ENCODE measurements at places on chromosomes 4 and X. TPM values are rescaled to one million over a fixed set of nuclear protein-coding genes. Genes with fewer than 3 reads are reported as not detected.

DNA sequence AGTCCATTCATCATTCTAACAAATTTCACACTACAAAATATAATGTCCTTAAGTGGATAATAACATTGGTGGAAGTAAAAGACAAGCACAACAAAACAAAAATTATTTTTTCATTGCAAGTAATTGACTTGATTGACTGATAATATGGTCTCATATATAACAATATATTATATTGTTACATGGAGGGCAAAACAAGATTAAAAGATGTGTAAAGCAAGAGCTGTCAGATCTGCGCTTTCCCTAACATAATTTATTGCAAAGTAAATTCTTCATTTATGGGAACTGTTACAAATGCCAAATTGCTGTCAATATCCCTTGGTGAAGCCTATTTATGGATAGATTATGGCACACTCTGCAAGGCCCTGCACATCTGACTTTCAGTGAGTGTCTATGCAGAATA lies 233.6 kb downstream of the PCDH7 start:
- no peak for DNase-seq

DNA sequence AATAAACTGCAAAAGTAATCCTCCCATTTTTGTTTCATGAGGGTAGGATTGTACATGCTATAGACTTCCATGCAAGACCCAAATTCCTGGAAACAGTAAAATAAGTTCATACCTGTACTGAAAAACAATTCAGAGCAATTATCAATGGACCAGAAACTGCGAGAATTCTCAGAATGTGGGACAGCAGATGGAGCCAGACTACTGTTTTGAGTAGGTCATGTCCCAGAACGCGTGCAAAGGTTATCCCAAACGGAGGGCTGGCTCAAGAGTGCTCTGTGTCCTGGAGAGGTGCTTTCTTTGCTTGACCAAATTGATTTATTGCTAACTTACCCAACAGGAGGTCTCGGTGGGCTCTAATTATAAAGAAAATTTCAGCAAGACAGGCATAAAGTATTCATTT lies 1.7 kb upstream of the MAGEH1 start:
- peak; percentile 6 for DNase-seq

GRCh38 chr4:30789219-30789671 lies 69.1 kb downstream of the PCDH7 start:
- DNase-seq: peak; percentile 11

Gene CXCL13
- under 0.01 TPM for total RNA-seq

DNA sequence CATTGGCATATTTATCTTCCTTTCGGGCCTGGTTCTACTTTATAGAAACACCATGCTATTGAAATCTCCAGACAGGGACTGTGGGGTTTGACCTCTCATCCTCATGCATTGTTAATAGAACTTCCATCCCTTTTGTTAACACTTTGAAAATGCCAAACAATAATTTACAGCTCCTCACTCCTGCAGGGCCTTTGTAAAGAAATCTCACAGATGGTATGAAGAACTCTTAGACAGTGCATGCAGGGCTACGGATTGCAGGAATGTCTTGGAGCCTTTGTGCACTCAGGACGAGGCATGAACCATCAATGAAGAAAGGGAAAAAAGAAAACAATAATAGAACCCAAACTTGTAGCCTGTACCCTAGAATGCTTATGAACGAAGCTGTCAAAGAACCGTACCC lies 92.8 kb upstream of the TMEM47 start:
- no peak for DNase-seq

- no peak for DNase-seq
Measured at GRCh38 chr4:52164116-52164515, 113.0 kb downstream of the SPATA18 start.

- no peak for DNase-seq
Measured at GRCh38 chrX:30343206-30343605, 34.0 kb upstream of the NR0B1 start.

DNA sequence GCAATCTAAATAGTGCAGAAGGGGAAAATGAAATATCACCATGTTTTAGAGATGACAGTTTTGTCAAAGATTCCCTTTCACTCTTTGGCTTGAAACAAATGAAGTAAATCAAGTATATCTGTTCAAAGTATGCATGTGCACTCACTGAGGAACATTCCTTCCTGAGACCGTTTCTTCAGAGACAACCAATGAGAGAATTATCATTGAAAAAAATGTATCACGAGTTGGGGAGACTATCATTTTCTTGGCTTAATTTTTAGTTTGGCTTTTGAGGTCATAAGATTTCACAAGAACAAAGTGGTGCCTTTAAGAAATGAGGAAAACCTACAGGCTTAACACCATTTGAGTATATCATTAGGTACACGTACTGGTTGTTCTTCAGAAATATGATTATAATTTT lies 56.3 kb downstream of the PCDH7 start:
- DNase-seq: no peak

Gene SRPX2
- total RNA-seq: 44.1 TPM

Gene DCAF4L1
- total RNA-seq: under 0.01 TPM

Gene TMPRSS11A
- not detected for total RNA-seq

Gene TSPAN6
- total RNA-seq: 44.5 TPM

- DNase-seq: peak; percentile 47
Measured at GRCh38 chr4:187006189-187006618, 282.5 kb upstream of the FAT1 start.

DNA sequence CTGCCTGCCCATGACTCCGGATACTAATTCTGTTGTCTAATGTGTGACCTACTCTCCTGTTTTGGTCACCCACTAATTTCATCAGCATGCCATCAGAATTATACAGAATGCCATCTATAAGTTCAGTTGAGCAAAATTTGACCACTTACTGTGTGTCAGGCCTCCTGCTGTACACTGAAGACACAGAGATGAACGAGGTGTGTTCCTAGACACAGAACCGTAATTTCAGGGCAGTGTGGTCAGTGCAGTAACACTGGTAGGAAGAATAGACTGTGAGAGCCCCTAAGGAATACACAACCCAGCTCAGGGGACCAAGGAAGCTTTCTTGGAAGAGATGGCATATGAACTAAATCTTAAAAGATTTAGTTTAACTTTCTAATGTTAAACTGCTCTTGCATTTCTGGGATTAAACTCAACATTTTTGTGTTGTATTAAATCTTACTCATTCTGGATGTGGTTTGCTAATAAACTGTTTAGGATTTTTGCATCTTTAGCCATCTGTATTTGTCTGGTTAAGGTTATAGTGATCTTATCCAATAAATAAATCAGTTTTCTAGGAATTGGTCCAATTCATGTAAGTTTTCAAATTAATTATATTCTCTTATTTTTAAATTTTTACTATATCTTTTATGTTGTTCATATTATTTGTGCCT lies 34.3 kb downstream of the KANTR start:
- DNase-seq: peak; percentile 21

Gene OPN1LW
- total RNA-seq: not detected

DNA sequence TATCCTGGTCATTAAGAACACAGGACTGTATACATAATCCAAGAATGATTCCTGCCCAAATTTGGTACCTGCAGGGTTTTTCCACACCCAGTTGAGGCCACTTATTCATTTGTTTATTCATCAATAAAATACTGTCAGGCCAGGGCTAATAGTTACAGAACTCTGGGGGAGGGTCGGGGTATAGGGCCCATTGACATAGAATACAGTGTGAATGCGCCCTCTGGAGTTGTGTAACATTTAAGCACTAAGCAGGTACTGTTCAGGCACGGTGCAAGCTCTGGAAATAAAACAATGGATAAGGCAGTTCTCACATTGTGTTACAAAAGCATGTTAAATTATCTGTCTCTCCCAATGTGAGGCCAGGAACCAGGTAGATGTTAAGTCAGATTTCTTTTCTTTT lies 30.8 kb upstream of the LRBA start:
- DNase-seq: no peak

Gene VCX
- not detected for total RNA-seq

Gene CITED1
- not detected for total RNA-seq

DNA sequence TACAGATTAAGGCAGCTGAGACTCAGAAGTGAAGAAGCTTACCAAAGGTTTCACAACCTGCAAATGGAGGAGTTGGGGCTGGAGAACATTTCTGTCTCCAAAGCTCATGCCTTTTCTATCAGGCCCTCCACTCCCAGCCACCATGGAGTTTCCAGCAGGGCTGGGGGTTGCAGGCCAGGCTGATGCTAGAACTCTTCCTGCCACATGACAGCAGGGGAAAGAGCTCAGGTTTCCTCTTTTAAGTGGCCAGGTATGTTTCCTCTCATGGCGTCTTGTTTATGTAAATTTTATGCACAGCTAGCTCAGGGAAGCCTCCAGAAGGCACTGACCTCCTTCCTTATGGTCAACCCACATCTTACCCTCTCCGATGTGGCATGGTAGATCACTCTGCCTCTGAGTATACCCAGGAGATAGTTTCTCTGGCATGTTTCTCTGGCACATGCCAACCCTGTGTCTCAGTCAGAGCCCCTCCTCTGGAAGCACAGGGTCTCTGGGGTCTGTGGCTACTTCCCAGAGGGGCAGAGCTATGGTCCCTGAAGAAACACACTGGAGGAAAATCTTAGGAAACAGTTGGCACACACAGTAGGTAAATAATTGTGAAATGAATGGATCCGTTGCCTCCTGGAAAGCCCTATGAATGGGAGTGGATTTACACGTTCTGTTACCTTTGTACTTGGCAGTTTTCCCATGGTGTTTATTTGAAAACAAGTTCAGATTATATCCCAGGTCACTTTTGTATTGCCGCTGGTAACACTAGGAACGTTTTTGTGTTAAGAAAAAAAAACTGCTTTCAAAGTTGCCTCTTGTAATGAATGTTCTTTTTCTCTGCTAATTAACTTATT lies 28.9 kb downstream of the PDK3 start:
- no peak for DNase-seq

Gene C1QTNF7
- total RNA-seq: 1.7 TPM

Gene PDLIM3
- 96.6 TPM for total RNA-seq

GRCh38 chr4:20249333-20249732 lies 2.4 kb upstream of the SLIT2 start:
- DNase-seq: peak; percentile 51

Gene TBX22
- total RNA-seq: not detected

DNA sequence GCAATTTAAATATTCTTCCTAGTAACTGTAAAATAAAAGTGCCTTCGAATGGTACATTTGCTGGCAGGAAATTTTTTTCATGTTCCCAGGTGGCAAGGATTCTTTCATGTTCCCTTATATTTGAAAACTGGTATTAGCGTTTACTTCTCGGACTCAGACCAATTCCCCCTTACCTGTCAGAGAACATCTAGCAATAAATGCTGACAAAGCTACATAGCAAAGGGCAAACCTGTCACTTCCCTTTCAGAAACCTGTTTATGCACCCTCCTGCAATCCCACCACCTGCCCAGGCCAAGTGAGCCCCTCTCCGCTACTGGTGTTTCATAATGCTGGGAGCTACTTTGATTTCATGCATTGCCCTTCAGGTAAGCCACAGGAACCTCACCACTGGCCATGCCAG lies 98.2 kb downstream of the HPRT1 start:
- DNase-seq: no peak

- no peak for DNase-seq
Measured at GRCh38 chr4:156766846-156767245, 204.8 kb downstream of the PDGFC start.

Gene PAGE4
- not detected for total RNA-seq

All from fibroblast of villous mesenchyme (primary cell).